ENCODE measurements at places on chromosomes 3 and 15.

- no peak for DNase-seq
Observed at GRCh38 chr3:44427683-44428082, 49.8 kb downstream of the ZNF445 start.

- DNase-seq, result no peak
Observed at GRCh38 chr3:161510510-161511260, 14.1 kb downstream of the OTOL1 start.

DNA sequence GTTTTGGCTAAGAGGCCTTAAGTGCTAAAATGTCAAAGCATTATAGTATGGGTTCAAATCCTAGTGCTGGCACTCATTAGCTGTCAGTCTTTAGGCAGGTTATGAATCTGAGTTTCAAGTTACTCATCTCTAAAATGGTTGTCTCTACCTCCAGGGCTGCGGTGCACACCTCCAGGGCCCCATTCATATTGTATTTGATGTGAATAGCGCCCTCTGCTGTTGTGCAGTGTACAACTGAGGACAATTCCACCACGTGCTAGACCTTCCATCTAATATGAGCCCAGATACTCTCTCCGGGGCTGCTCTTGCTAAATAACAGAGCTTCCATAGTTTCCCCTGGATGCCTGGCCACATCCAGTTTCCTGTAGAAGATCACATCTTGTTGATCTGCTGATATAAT is 54.3 kb downstream of the OXNAD1 start:
- peak; percentile 78 for DNase-seq

DNA sequence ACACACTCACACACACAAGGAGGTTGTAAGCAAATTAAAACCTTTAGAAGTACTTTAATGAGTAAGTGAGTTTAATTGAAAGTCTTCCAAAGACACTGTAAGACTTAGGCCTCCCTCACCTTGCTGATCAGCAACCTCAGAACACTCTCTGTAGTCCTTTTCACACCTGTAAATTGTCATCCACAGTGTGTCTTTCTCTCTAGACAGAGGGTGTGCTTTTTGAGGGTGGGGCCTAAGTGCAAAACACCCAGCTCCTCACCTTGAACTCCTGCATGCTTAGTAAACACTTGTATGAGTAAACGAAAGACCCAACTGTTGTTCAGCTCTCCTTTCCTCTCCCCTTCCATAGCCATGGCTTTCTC is 183.2 kb upstream of the IL12A start:
- no peak for DNase-seq

DNA sequence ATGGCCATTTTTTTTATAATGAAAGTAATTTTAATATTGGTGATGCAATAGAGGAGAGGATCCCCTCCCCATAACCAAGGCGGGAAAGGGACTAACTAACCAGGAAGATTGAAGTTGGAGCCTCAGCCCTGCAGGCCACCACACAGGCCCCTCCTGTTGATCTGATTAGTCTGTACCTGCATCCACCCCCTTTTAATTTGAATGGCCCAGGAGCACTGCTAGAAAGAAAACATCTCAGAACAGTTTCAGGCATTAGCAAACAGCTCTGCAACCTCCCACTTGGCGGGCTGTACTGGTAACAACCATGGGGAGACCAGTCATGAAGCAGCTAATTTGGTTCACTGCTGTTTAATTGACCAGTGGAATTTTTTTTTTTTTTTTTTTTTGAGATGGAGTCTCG is 10.3 kb downstream of the CAV3 start:
- DNase-seq, result no peak

DNA sequence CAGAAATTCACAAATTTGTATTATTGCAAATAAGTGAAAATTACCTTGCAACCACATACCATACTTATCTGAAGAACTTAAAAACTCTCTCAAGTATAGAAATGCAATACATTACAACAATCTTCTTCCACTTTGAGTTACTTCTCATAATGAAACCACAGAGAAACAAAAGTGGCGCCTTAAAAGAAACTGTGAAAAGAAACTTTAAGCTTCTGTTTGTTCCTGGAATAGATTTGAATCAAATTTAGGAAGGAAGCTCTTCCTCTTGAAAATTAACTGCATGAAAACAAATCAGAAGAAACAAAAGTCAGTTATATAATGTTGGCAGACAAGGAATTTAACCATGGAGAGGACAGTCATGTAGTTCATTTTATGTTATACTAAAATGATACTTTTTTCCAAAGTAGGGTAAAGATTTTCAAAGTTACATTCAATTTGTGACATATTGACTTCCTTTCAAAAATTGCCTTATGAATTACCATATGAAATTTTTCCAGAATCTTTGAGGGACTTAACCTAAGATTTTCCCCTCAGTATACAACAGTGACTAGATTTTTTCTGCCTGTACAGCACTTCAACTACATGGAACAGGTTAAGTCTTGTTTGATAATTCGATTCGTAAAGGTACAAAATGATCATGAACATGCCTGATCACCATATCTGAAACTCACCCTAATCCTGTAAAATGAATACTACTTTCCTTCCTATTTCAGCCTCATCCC is 57.6 kb upstream of the TNFSF10 start:
- DNase-seq, result no peak

DNA sequence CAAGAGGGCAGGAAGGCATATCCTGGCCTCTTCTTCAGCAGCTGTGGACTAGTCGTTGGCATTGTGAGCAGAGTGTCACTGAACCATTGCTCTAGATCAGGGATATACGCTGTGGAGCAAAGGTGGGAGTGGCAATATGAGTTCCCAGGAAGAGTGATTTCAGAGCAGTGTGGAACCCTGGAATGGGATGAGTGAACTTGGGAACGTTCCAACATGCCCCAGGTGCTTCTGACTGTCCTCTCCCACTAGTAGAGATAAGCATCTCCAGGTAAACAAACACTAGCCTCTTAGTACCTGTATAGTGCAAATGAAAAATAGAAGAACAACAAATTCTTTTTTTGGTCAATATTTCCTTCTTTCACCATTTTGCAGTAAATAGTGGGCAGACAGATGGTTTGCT is 123.6 kb upstream of the VEPH1 start:
- no peak for DNase-seq

- DNase-seq, result no peak
Observed at GRCh38 chr15:79529157-79529785, 97.1 kb downstream of the MINAR1 start.

- DNase-seq, result no peak
Observed at GRCh38 chr3:136617198-136617597, 135.0 kb downstream of the STAG1 start.

GRCh38 chr3:114155370-114155821 is 23.5 kb downstream of the DRD3 start:
- no peak for DNase-seq

- peak; percentile 72 for DNase-seq
Observed at GRCh38 chr3:50503504-50504342, at the start of gene CACNA2D2. Gene CACNA2D2, minus strand, starts transcription at chr3:50503634. Its CDS starts 211 bp downstream, at chr3:50503423.

All from T-cell (primary cell).